ENCODE measurements at places on chromosomes 7 and 10.

DNA sequence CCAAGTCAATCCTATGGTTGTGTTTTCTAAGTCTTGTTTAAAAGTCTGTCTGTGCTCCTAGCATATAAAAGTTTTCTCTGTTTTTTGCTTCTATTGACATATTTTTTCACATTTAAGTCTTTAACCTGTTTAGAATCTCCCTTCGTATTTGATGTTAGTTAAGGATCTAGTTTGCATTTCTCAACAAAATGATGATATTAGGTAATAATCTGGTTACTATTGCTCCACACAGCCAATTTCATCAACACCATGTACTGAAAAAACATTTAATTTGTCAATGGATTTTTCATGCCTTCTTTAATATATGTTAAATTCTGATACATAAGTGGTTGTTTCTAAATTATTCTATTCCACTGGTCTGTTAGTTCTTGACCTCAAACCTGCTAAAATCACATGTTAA lies 17.5 kb upstream of the TSGA13 start:
- no peak for DNase-seq

DNA sequence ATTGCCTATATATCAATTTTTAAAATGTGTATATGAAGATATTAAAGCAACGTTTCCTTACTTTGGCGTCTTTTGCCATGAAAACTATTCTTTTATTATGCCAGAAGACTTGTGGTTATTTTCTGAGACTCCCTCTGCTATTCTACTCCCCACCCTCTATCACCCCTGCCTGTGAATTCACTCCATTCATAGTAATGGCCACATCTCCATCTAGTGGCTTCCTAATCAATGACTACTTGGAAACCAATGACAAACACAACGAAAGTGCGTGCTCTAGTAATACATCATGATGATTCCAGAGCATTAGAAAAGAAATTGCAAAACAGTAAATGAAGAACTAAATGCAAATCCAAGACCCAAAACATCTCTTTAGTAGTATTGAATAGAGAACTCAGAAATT lies 186.7 kb upstream of the HGF start:
- DNase-seq, result peak; percentile 62

DNA sequence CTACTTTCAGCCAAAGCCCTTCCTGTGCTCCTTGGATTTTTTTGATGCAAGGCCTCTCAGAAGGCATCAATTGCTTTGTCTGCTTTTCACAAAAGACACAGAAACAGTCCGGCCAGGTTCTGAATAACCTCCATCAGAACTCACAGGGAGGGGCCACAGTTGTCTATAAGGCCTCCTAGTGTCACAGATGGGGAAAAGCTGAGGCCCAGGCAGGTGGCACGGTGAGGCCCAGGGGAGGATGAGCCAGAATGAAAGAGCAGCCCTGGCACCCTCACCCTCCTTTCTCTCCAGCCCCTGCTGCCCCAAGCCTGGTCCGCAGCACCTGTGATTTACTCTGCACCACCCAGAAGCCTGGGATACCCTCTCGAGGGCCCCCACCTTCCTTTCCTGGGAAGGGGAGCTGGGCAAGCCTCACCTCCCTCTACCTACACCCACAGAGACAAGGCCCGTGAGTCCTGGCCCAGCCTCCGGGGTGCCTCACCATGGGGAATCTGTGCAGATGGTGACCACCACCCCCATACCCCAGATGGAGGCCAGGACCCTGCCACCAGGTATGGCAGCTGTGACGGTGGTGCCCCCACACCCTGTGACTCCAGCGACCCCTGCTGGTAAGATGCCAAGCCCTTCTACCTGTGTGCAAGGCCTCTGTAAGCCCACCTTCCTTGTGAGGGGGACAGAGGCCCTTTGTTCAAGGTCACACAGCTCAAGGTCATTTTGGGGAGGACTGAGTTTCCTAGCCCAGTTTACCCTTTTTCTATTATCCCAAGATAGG lies 26.2 kb upstream of the ZNF467 start:
- no peak for DNase-seq

- DNase-seq, result no peak
These were observed 26.3 kb downstream of the PITRM1 start for GRCh38 chr10:3146289-3146688.

GRCh38 chr10:86293396-86293791 lies 73.2 kb downstream of the GRID1 start:
- DNase-seq, result no peak

DNA sequence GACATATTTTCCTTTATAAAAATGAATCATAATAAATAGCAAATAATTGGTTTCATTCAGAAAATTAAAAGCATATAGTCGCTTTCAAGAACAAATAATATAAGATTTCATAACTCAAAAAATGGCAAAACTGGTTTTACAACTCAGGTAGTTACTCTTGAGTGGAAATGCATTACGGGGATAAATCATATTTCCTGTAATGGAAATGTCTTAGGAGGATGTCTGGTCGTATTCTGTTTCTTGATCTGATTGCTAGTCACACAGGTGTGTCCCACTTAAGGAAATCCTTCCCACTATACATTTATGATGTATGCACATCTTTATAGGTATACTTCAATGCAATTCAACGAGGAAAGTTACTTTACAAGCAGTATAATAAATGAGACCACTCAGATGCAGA lies 20.7 kb downstream of the NRAP start:
- DNase-seq, result no peak

- peak; percentile 53 for DNase-seq
These were observed 92.8 kb upstream of the FAM133B start for GRCh38 chr7:92682903-92683539.

GRCh38 chr7:38296059-38296857 lies 22.8 kb upstream of the TARP start:
- DNase-seq, result no peak

GRCh38 chr7:8177109-8177933 lies 84.6 kb downstream of the ICA1 start:
- no peak for DNase-seq

Data from adipocyte (in vitro differentiated cells).